GM23248 (cell line): ENCODE measurements at places on chromosomes 1 and 21.

- H3K36me3 ChIP-seq = peaks cover 19% of the 10 kb centered on the region
- H3K4me3 ChIP-seq = peak overlapping the region; percentile 94
- peak; percentile 3 for DNase-seq
- H3K4me1 ChIP-seq = peaks cover 10% of the 10 kb centered on the region
- peak overlapping the region; percentile 92 for H3K27ac ChIP-seq
- no peaks in the 10 kb centered on the region for H3K27me3 ChIP-seq
Observed at GRCh38 chr1:201954263-201955008, 867 bp upstream of the TIMM17A start.

DNA sequence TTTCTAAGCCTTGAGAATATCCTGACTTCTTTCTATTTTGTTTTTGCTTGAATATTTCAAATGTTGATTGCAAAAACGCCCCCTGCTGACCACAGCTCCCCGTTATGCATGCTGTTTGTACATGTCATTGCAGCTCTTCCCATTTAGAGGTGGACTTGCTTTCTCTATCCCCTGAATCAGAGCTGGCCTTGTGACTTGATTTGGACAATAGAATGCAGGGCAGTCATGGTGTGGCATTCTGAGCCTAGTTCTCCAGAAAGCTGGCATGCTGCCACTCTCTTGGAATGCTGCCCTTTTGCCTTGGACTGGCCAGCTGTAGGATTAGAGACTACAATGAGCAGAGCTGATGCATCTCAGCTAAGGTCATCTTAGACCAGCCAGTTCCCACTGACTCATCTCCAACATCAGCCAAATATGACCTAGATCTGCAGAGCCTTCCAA lies 1561.5 kb downstream of the MRPL39 start:
- H3K27me3 ChIP-seq = no peaks in the 10 kb centered on the region
- H3K27ac ChIP-seq = no peak overlapping the region
- H3K4me1 ChIP-seq = no peaks in the 10 kb centered on the region
- no peak overlapping the region for H3K4me3 ChIP-seq

DNA sequence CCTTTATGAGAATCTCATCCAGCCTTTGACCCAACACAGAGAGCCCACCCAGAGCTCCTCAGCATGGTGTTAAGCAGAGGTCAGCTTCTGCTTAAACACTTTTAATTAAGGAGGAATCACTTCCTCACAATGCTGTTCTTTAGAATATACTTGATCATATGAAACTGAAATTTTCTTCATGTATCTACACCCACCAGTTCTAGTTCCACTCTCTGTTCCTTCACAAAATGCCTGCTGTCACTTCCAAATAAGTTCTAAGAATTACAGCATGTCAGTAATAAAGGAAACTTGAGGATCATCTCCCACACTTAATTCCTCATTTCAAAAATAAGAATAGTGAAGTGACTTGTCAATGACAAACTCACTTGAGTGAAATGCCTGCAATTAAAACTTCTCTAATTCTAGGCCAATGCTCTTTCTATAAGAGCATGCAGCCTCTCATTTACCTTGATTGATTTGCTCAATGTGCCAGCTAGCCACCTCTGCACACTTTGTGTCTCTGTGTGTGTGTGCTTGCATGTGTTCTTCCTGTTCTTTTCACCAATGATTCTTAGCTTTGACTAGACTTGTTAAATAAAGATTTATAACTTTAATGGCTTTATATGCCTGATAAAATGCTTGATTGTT lies 356.3 kb downstream of the PLPP3 start:
- no peak overlapping the region for H3K27ac ChIP-seq
- DNase-seq = no peak
- H3K4me1 ChIP-seq = no peaks in the 10 kb centered on the region
- no peaks in the 10 kb centered on the region for H3K36me3 ChIP-seq
- H3K27me3 ChIP-seq = no peaks in the 10 kb centered on the region

- H3K4me1 ChIP-seq = peaks cover 63% of the 10 kb centered on the region
- DNase-seq = no peak
- H3K36me3 ChIP-seq = no peaks in the 10 kb centered on the region
- no peak overlapping the region for H3K27ac ChIP-seq
- no peak overlapping the region for H3K4me3 ChIP-seq
Observed at GRCh38 chr1:162903246-162903645, 42.3 kb upstream of the CCDC190 start.

DNA sequence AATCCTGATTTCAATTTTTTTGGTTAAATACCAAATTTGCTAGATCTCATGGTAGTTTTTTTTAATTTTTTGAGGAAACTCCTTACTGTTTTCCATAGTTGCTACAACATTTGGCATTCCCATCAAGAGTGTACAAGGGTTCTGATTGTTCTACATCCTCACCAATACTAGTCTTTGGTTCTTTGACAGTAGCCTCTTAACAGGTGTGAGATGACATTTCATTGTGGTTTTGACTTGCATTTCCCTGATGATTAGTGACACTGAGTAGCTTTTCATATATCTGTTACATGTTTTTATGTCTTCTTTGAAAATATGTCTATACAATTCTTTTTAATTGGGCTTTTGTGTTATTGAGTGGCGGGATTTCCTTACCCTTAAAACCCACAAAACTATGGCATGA lies 20.9 kb upstream of the RGS13 start:
- H3K4me3 ChIP-seq = no peak overlapping the region
- DNase-seq = no peak
- no peaks in the 10 kb centered on the region for H3K36me3 ChIP-seq
- H3K27ac ChIP-seq = no peak overlapping the region
- no peaks in the 10 kb centered on the region for H3K4me1 ChIP-seq

DNA sequence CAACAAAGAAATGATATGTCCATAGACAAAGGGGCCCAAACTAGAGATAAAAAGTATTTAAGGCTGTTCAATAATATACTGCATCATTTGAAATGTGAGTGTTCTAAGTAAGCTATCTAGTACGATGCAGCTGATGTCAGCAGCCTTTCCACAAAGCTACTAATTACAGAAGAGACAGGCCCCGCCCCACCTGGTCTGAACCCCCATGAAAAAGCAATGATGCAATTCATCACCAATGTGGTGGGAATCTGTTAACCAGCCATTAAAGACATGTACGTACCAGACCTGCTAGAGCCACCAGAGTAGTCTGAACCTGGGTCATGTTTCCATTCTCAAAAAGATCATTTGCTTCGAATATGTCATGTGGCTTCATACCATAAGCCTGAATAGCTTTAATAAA lies 25.1 kb downstream of the CNN3 start:
- H3K27me3 ChIP-seq = no peaks in the 10 kb centered on the region
- peaks cover 51% of the 10 kb centered on the region for H3K36me3 ChIP-seq
- DNase-seq = no peak
- no peak overlapping the region for H3K4me3 ChIP-seq

DNA sequence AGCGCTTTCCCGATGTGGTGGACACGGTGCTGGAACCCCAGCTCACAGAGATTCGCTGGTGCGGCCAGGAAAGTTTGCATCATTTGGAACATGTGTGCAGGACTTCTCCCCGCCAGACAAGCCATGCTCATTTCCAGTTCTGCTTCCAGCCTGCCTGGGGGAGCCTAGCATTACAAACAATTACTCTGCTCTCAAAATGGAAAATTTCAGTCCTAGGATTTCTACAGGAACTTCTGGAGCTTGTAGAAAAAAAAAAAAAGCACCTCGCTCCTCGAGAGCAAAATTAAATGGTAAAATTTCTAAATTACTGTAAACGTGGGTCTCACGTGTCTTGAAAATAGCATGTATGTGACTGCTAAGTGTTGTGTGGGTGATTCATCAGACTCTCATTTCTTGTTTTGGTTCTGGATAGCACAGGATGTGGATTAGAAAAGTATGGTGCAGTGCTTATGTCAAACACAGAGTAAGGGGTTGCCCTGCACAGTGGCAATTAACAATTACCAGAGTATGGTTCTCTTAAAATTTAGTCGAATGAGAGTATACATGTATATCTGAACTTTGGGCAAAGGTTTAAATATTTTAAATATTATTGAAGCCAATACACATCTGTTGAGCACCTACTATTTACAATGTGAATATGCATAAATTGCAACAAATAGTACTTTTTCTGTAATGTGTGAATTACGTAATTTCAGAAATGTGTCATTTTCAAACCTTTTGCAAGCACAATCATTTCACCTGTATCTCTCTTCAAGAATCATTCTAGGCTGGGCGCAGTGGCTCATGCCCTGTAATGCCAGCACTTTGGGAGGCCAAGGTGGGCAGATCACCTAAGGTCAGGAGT lies 61.8 kb upstream of the PTGFRN start:
- DNase-seq = peak; percentile 86
- no peaks in the 10 kb centered on the region for H3K36me3 ChIP-seq
- H3K27ac ChIP-seq = peak overlapping the region; percentile 76

- peak; percentile 85 for DNase-seq
- peak overlapping the region; percentile 49 for H3K27ac ChIP-seq
- H3K27me3 ChIP-seq = no peaks in the 10 kb centered on the region
- H3K4me3 ChIP-seq = no peak overlapping the region
- H3K36me3 ChIP-seq = no peaks in the 10 kb centered on the region
Observed at GRCh38 chr1:199298825-199299224, 660.0 kb downstream of the PTPRC start.

DNA sequence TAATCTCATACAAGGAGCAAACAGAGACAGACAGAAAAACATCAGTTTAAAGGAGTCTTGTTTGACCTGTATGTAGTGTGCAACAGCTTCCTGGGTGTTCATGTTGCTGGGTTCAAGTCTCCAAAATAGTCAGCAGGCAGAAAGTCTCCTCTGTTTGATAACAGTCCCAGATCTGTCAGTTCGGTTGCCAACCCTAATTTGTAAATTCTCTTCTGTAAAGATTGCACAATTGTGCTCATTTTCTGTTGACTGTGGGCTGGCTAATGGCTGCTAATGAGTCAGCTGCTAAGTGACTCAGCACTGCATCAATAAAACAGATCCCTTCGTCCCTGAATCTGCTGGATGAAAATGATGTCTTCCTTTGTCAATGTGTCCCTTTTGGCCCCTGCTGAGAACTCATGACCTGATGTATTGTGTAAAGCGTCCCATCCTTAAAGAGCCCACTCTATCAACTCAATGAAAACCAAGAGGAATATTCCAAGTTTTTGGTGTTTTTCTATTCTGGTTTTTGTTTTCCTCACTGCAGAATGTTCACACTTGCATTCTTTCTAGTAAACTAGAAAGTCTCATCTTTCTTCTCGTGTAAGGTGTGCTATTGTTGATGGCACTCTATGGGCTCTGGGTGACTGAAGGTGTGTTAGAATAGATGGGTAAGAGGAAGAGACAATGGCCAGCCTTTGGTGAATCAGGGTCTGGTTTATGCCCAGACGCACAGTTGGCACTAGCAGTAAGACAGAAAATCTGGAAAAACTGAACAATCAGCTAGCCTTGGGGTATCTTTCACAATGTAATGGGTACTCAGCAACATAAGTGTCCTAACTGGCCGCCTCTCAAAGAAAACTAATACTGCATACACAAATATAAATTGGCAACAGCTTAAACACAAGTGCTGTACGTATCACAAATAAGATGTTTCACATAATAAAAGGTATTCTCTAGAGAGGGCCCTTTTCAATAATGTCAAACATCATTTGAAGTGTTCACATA lies 75.1 kb upstream of the SIPA1L2 start:
- DNase-seq = peak; percentile 94
- H3K4me1 ChIP-seq = peaks cover 27% of the 10 kb centered on the region
- H3K4me3 ChIP-seq = no peak overlapping the region
- peak overlapping the region; percentile 34 for H3K27ac ChIP-seq
- H3K36me3 ChIP-seq = no peaks in the 10 kb centered on the region
- H3K27me3 ChIP-seq = no peaks in the 10 kb centered on the region; the same call in 1 of the 2 replicates

- H3K36me3 ChIP-seq = no peaks in the 10 kb centered on the region
- no peak overlapping the region for H3K4me3 ChIP-seq
- peak; percentile 8 for DNase-seq
- no peaks in the 10 kb centered on the region for H3K27me3 ChIP-seq
- no peak overlapping the region for H3K27ac ChIP-seq
- H3K4me1 ChIP-seq = peaks cover 13% of the 10 kb centered on the region
Observed at GRCh38 chr1:117363571-117364048, 3.6 kb upstream of the MAN1A2 start.

DNA sequence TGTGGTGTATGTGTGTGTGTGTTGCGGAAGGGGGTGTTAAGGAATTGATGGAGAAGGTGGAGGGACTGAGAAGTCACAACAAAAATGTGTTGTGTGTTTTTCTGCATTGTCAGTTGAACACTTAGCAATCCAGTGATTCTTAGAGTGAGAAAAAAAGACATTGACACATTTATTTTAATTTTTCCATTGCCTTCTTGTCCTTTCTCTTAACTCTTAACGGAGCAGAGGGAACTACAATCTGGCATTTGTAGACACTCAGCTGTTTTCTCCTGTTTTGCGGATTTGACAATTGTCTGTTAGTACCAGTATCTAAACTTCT lies 725 bp downstream of the C1orf53 start:
- H3K4me1 ChIP-seq = peaks cover 11% of the 10 kb centered on the region
- no peaks in the 10 kb centered on the region for H3K36me3 ChIP-seq
- H3K27me3 ChIP-seq = peaks cover 4% of the 10 kb centered on the region; the same call in 1 of the 2 replicates

DNA sequence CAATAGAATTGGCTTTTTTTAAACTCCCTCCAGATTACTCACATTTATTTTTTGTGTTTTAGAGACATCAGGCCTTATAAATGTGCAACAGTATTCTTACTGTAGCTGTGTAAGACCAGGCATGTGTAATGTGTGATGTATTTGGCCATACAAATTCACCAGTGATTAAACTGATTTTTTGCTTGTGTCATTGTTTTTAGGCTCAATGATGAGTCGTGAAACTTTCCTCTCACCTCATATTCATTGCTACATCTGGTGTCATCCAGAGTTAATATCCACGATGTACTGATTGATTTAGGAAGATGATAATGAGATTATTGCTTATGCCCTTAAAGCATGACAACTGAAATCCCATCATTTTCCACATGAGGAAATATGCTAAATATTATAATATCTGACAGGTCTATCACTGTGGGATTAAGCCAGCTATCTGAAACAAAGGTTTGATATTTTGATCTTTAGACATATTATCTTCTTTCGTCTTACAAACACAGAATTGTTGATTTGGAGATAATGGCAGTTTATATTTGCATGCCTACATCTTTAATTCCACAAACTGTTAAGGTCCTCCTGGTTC lies 487.9 kb downstream of the PTBP2 start:
- H3K36me3 ChIP-seq = no peaks in the 10 kb centered on the region
- H3K27me3 ChIP-seq = no peaks in the 10 kb centered on the region
- peak; percentile 54 for DNase-seq
- H3K27ac ChIP-seq = no peak overlapping the region

- H3K4me1 ChIP-seq = peaks cover 24% of the 10 kb centered on the region
- H3K4me3 ChIP-seq = no peak overlapping the region
- no peak overlapping the region for H3K27ac ChIP-seq
- no peaks in the 10 kb centered on the region for H3K27me3 ChIP-seq
Observed at GRCh38 chr1:92538048-92538412, 51.3 kb upstream of the GFI1 start.

GRCh38 chr1:116470671-116471070 lies 97.6 kb downstream of the ATP1A1 start:
- no peaks in the 10 kb centered on the region for H3K4me1 ChIP-seq
- no peaks in the 10 kb centered on the region for H3K36me3 ChIP-seq
- H3K27ac ChIP-seq = no peak overlapping the region
- H3K27me3 ChIP-seq = no peaks in the 10 kb centered on the region
- DNase-seq = no peak
- H3K4me3 ChIP-seq = no peak overlapping the region
